ENCODE measurements at places on chromosomes 5 and 9.

- DNase-seq: no peak
Measured at GRCh38 chr9:94692601-94693000, 33.9 kb upstream of the AOPEP start.

GRCh38 chr5:61332851-61333320 lies 828 bp downstream of the ZSWIM6 start:
- DNase-seq: peak; percentile 52

GRCh38 chr9:97695390-97695789 lies 1.8 kb downstream of the XPA start:
- no peak for DNase-seq

DNA sequence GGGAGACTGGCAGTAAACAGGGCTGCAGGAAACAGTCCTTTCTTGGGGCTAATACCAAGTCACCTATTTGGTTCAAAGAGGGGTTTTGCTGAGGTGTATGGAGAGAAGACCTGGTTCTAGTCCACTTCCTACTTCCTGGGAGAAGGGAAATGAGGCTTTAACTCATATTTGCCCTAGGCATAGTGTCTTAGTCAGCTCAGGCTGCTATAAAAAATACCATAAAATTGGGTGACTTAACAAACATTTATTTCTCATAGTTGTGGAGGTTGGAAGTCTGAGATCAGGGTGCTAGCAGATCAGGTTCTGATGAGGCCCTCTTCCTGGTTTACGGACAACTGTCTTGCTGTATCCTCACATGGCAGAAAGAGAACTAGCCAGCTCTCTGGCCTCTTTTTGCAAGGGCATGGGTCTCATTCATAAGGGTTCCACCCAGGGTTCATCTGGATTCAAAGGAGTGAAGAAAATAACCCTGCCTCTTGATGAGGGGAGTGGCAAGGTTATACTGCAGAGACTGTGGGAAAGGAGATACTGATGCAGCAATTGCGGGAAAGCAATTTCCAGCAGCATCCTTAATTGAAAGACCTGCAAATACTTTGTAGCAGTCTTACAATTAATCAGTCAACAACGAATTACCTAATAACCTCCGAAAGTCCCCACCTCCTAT lies 40.5 kb downstream of the ANKDD1B start:
- no peak for DNase-seq

- DNase-seq: no peak
Measured at GRCh38 chr5:79133121-79133656, 21.6 kb downstream of the BHMT start.

- DNase-seq: no peak
Measured at GRCh38 chr5:107969847-107970246, 299.1 kb upstream of the EFNA5 start.

All from bone marrow (tissue), 2 donors.